Astrocyte (in vitro differentiated cells and primary cell): ENCODE measurements at places on chromosomes 4 and X.

GRCh38 chr4:100889401-100889800 is 371.6 kb upstream of the EMCN start:
- no peaks in the 10 kb centered on the region for H3K4me1 ChIP-seq
- H3K4me3 ChIP-seq: no peak overlapping the region
- no peaks in the 10 kb centered on the region for H3K36me3 ChIP-seq

DNA sequence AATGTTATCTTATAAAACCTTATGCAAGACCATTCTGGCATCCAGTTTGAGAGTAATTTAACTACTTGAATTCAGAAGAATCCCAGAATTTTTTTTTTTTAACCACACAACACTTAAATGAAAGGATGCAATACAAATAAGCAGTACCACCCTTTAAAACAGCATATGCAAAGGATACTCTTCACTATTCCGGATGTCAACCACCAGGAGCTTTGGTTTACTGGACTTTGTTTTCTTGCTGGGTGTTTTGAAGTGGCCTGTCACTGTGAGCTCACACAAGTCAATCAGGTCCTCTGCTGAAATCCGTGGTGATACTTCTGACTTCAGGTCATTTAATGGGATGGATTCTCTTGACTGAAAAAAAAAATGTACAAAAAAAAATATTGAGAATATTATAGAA is 200.0 kb downstream of the TBCK start:
- no peak overlapping the region for H3K27ac ChIP-seq
- H3K4me1 ChIP-seq: no peaks in the 10 kb centered on the region
- H3K4me3 ChIP-seq: no peak overlapping the region
- DNase-seq: no peak
- no peaks in the 10 kb centered on the region for H3K36me3 ChIP-seq

DNA sequence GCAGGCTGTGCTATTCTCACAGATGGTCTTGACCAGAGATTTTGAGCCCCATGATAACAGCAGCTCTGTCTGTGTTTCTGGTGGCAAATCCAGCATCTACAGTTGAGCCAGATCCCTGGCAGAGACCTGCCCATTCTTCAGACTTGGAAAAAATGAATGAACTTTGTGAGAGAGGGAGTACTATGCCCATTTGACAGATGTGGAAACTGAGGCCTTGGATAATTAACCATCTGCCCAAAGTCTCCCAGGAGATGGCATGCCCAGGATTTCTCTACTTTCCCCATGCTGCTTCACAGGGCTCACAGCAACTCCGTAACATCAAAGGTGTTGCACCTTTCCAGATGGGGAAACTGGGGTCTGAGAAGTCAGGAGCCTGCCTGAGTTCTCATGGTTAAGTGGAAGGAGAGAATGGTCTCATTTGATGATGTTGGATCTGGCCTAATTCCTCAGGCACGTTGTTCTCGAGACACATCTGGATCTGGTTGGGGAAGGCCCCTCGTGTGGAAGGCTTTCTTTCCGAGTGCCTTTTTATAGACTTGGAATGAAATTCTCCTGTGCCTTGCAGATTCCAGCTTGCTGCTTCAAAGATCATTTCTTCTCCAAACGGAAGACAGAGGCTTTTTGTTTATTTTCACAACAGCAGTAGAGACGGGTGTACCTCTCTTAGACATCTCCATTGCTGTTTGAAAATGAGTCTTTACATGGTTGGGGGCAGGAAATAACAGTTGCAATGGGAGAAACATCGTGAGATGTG is 73.3 kb upstream of the STX18 start:
- H3K4me3 ChIP-seq: no peak overlapping the region
- peak; percentile 16 for DNase-seq
- H3K27ac ChIP-seq: no peak overlapping the region
- no peaks in the 10 kb centered on the region for H3K4me1 ChIP-seq
- no peaks in the 10 kb centered on the region for H3K36me3 ChIP-seq

DNA sequence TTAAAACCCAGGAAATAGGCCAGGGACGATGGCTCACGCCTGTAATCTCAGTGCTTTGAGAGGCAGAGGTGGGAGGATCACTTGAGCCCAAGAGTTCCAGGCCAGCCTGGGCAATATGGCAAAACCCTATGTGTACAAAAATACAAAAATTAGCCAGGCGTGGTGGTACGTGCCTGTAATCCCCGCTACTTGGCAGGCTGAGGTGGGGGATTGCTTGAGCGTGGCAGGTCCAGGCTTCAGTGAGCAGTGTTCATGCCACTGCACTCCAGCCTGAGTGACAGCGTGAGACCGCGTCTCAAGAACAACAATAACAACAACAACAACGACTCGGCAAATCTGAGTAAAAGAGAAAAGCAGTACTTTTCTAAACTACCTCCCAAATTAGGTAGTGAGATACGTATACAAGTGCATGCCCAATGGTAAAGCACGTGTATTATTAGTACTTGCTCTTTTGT is 13.0 kb upstream of the NDUFC1 start:
- H3K36me3 ChIP-seq: no peaks in the 10 kb centered on the region
- no peak overlapping the region for H3K27ac ChIP-seq
- DNase-seq: no peak
- no peaks in the 10 kb centered on the region for H3K4me1 ChIP-seq

DNA sequence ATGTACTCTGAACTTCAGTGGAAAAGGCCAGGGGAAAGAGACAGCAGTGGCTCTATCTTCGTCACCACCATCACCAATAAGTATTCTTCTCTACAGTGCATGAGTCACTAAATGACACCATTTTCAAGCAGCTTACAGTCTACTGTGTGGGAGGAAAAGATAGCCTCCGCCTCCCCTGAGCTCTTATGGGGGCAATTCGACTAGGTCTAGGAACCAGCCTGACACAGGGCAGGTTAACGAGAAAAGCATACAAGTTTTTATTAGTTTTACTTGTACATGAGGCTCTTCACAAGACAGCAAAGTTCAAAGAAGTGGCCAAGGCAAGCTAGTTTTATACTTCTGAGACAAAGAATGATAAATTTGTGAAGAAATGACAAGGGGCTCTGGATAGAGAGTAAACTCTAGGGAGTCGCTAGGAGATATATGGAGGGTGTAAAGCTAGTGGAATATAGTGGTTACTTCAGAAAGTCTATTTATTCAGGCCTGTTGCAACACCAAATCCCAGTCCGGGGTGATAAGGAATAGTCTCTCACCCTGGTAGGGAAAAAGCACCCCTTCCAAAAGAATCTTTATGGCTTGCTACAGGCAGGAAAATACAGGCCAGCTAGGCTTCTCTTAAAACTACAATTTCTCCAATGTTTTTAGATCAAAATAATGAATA is 49.7 kb downstream of the SCD5 start:
- H3K4me3 ChIP-seq: no peak overlapping the region
- peak; percentile 62 for DNase-seq
- H3K27me3 ChIP-seq: no peaks in the 10 kb centered on the region
- H3K27ac ChIP-seq: no peak overlapping the region
- H3K36me3 ChIP-seq: no peaks in the 10 kb centered on the region
- H3K4me1 ChIP-seq: peaks cover 49% of the 10 kb centered on the region

DNA sequence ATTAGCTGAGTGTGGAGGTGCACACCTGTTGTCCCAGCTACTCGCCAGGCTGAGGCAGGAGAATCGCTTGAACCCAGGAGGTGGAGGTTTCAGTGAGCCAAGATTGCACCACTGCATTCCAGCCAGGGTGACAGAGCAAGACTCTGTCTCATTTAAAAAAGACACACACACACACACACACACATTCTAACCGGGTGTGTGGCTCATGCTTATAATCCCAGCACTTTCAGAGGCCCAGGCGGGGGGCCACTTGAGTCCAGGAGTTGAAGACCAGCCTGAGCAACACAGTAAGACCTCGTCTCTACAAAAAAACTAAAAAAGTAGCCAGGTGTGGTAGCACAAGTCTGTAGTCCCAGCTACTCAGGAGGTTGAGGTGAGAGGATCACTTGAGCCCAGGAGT is 152.3 kb downstream of the LRBA start:
- no peak overlapping the region for H3K4me3 ChIP-seq
- no peaks in the 10 kb centered on the region for H3K4me1 ChIP-seq
- DNase-seq: no peak
- no peaks in the 10 kb centered on the region for H3K36me3 ChIP-seq
- no peak overlapping the region for H3K27ac ChIP-seq

- no peaks in the 10 kb centered on the region for H3K36me3 ChIP-seq
- no peaks in the 10 kb centered on the region for H3K4me1 ChIP-seq
- H3K4me3 ChIP-seq: no peak overlapping the region
- no peaks in the 10 kb centered on the region for H3K27me3 ChIP-seq
- H3K27ac ChIP-seq: no peak overlapping the region
Observed at GRCh38 chr4:122045533-122045932, 93.7 kb upstream of the TRPC3 start.

- H3K4me1 ChIP-seq: peaks cover 16% of the 10 kb centered on the region
- H3K27me3 ChIP-seq: no peaks in the 10 kb centered on the region
- DNase-seq: no peak
Observed at GRCh38 chr4:52657618-52658501, 1.2 kb downstream of the USP46 start.

DNA sequence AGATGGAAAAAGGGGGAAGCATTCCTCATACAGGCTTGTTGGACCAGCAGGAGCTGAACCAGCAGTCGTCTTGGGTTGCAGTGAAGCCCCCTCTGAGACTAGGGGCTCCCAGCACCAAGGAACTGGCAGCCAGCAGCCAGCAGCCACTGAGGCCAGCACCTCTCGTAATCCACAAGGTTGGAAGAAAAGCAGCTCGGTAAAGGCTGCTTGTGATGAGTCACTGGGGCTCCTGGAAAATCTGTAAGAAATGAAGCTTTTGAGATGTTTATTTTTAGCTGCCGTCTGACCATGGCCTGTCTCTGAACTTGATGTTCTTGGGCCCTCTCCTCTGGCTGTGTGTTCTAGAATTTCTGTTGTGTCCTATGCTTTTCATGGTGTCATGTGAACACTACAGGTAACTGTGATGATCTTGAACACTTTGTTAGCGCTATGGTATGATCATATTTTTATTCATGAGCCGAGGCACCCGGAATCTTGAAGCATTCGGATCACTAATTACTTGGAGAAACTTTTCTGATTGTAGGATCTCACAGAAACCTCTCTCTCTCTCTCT is 18.6 kb downstream of the CLCN4 start:
- H3K36me3 ChIP-seq: no peaks in the 10 kb centered on the region
- peak; percentile 78 for DNase-seq
- no peaks in the 10 kb centered on the region for H3K27me3 ChIP-seq
- peak overlapping the region; percentile 23 for H3K4me3 ChIP-seq

DNA sequence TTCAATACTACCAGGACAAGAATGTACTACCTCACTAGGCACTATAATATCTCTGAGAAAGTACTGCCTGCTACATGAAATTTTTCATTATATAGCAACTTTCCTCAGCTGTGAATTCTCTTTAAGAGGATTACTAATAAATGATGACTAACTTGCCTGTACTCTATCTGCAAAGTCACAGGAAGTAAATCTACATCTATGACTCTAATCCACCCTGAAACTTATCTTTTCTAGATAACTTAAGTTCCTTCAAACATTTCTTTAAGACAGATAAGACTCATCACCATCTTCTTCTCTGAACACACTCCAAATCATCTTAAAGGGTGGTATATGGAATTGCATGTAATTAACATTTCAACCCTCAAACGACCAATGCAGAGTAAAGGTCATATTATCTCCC is 28.8 kb downstream of the RPS6KA3 start:
- no peaks in the 10 kb centered on the region for H3K27me3 ChIP-seq
- H3K36me3 ChIP-seq: no peaks in the 10 kb centered on the region
- H3K27ac ChIP-seq: no peak overlapping the region
- H3K4me3 ChIP-seq: no peak overlapping the region
- H3K4me1 ChIP-seq: peaks cover 2% of the 10 kb centered on the region
- peak; percentile 24 for DNase-seq

DNA sequence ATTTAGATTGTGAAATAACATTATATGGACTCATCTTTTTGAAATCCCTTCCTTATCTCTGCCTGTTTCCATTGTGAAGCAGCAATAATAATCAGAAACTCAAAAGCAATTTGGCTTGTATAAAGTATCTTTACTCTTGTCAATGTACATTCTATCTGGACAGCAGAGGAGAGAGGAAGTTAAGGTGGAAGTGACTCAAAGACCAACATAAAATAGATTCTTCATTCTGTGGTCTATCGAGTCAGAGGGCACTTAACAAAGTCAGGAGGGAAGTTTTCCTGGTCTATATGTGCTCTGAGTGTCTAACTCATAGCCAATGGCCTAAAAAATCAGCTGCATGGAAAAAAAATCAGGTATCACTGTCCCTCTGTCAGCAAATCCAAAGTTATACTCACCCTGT is 155.5 kb downstream of the EMCN start:
- H3K4me3 ChIP-seq: no peak overlapping the region
- H3K27ac ChIP-seq: no peak overlapping the region
- DNase-seq: peak; percentile 22
- no peaks in the 10 kb centered on the region for H3K27me3 ChIP-seq

- H3K36me3 ChIP-seq: no peaks in the 10 kb centered on the region
- H3K27me3 ChIP-seq: no peaks in the 10 kb centered on the region
- no peak overlapping the region for H3K4me3 ChIP-seq
- DNase-seq: no peak
- no peaks in the 10 kb centered on the region for H3K4me1 ChIP-seq
Observed at GRCh38 chr4:146592019-146592418, 46.7 kb upstream of the POU4F2 start.

GRCh38 chr4:103032574-103032973 is 13.1 kb upstream of the SLC9B1 start:
- no peaks in the 10 kb centered on the region for H3K27me3 ChIP-seq
- H3K27ac ChIP-seq: no peak overlapping the region
- no peak for DNase-seq
- H3K4me3 ChIP-seq: no peak overlapping the region
- H3K36me3 ChIP-seq: no peaks in the 10 kb centered on the region
